ENCODE measurements at places on chromosomes 11 and 22. TPM values are rescaled to one million over a fixed set of nuclear protein-coding genes. Genes with fewer than 3 reads are reported as not detected.

The MS4A4E gene
- not detected for total RNA-seq

The FXYD2 gene
- total RNA-seq, result not detected

The WNT11 gene
- 3.2 TPM for total RNA-seq

The NDUFA6 gene
- total RNA-seq, result 84.9 TPM

The C11orf86 gene
- total RNA-seq, result not detected

The JAM3 gene
- total RNA-seq, result not detected

The MAFF gene
- total RNA-seq, result 27.9 TPM

The DNAJB7 gene
- total RNA-seq, result not detected

The CD3G gene
- not detected for total RNA-seq

The UPK2 gene
- total RNA-seq, result 17.1 TPM

The KRTAP5-9 gene
- total RNA-seq, result not detected

The OR2D2 gene
- total RNA-seq, result not detected

The PKP3 gene
- total RNA-seq, result 109 TPM

The CRYAB gene
- not detected for total RNA-seq

The GVQW3 gene
- 12.5 TPM for total RNA-seq

The C22orf42 gene
- total RNA-seq, result not detected

The ADAMTS15 gene
- 2.2 TPM for total RNA-seq

The ANO1 gene
- 107 TPM for total RNA-seq

The TRIM48 gene
- total RNA-seq, result not detected

The KLHDC7B gene
- 0.72 TPM for total RNA-seq

The OR6T1 gene
- total RNA-seq, result not detected

The MDK gene
- 399 TPM for total RNA-seq

The KBTBD4 gene
- total RNA-seq, result 20.2 TPM

The OR9I1 gene
- not detected for total RNA-seq

The SEPTIN3 gene
- 1.5 TPM for total RNA-seq

The LAYN gene
- 19.9 TPM for total RNA-seq

The PRR33 gene
- total RNA-seq, result not detected

The TRIM51 gene
- total RNA-seq, result not detected
